Activated CD8-positive, alpha-beta memory T cell treated with anti-CD3 and anti-CD28 coated beads for 24 hours (primary cell): ENCODE measurements at places on chromosomes 5 and 9.
A peak's percentile ranks its signal among the peaks of the same experiment; 100 is the strongest.

DNA sequence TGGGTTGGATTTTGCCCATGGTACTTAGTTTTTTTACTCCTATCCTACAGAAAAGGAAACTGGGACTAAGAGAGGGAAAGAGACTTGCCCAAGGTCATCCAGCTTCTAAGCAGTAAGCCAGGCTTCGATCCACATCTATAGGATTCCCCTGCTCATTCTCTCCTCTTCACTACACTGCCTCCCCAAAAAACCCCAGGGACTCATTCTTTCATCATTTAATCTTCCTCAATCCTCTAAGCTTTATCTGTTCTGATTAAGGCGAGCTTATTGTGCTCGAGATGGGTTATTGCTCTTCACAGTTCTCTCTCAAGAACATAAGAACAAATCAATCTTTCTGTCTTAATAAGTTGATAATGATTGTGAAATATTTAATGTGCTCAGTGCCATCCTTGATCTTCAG, 511.1 kb upstream of the BRINP1 start:
- DNase-seq = no peak

DNA sequence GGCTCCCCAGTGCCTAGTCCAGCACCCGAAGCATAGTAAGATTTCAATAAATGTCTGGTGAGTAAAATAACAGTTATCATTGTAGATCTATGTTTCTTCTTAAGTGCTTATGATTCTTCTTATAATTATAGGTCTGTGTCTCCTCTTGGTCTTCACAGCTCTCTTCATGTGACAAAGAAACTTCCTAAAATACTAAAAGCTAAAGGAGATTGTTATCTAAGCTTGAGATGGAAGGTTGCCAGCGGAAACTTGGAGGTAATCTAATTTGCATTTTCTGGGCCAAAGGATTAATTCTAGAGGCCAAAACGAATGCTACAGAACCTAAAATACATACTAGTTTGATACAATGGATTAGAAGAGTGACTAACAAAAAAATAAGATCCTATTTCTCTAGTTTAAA, 13.6 kb upstream of the ARHGAP26 start:
- no peak for DNase-seq

- no peak for DNase-seq
These were observed 25.5 kb downstream of the TCF7 start for GRCh38 chr5:134139891-134140469.

GRCh38 chr9:126066131-126066530, 260.5 kb upstream of the MVB12B start:
- no peak for DNase-seq

DNA sequence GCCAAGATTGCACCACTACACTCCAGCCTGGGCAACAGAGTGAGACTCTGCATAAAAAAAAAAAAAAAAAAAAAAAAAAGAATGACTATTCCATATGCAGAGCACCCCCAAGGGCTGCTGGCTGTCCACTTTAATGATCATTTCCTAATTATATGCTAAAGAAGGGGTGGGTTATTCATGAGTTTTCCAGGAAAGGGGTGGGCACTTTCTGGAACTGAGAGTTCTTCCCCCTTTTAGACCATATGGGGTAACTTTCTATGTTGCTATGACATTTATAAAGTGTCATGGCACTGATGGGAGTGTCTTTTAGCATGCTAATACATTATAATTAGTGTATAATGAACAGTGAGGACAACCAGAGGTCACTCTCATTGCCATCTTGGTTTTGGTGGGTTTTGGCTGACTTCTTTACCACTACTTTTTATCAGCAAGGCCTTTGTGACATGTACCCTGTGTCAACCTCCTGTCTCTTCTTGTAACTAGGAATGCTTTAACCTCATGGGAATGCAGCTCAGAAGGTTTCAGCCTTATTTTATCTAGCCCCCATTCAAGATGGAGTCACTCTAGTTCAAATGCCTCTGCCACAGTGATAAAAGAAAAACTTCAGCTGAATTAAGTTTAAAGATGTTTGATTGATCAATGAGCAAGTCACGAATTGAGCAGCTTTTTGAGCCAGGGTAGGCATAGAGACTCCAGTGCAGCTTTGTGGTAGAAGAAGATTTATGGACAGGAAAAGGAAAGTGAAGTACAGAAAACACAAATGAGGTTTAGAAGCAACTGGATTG, 7.1 kb upstream of the NANS start:
- DNase-seq = no peak

DNA sequence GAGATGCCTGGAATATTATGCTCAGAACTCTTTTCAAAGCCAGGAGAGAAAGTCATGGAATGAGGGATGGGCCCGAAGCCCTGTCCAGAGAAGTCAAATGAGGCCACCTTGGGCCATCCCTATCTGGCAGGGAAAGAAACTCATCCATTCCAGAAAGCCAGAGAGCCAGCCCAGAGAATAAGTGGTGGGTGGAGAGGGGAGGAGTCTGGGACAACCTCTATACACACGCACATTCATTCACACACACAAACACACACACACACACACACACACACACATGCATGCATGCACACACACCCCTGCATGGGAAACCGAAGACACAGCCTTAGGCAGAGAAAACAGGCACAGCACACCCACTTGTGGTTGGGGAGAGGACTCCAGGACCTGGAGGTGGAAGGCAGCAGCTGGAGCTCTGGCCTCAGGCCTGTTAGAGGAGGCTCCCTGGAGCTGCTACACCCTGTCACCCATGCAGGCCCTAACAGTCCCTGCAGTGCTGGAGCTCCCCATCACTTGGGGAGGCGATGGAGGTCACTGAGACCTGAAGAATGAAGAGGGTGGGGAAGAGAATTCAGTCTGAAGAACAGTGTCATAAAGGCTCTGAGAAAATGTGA, 38.0 kb downstream of the TGFBI start:
- peak; percentile 37 for DNase-seq

DNA sequence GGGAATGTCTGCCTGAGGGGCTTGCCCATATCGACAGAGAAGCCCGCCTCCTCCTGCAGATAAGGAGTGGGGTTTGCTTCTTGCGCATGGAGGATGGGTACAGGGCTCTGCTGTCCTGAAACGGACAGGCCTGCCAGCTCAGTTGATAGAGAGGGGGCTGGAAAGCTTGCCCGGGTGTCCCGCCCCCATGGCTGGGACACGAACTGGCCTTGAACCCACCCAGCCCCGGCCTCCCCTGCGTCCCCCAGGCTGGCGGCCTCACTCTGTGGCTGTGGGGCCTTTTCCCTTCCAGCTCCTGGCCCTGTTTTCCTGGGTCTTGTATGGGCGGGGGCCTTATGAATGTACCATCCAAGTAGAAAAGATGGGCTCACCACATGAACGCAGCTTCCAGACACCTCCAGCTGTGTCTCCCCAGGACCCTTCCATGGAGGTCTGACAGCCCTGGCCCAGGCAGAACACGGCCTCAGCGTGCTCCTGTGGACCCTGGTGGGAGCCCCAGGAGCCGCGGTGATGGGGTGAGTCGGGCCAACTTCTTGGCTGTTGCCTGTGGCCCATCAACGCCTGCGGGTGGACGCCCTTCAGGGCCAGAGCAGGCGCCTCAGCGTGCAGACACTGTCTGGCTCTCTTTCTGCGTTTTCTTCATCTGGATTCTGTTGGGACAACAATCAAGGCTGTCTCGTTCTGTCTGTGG, 15.9 kb upstream of the SLC2A6 start:
- no peak for DNase-seq

- peak; percentile 96 for DNase-seq
These were observed at the start of gene CLTB for GRCh38 chr5:176415952-176416924. Gene CLTB (minus strand): TSS chr5:176416539. CDS start chr5:176416363, 176 bp downstream.

DNA sequence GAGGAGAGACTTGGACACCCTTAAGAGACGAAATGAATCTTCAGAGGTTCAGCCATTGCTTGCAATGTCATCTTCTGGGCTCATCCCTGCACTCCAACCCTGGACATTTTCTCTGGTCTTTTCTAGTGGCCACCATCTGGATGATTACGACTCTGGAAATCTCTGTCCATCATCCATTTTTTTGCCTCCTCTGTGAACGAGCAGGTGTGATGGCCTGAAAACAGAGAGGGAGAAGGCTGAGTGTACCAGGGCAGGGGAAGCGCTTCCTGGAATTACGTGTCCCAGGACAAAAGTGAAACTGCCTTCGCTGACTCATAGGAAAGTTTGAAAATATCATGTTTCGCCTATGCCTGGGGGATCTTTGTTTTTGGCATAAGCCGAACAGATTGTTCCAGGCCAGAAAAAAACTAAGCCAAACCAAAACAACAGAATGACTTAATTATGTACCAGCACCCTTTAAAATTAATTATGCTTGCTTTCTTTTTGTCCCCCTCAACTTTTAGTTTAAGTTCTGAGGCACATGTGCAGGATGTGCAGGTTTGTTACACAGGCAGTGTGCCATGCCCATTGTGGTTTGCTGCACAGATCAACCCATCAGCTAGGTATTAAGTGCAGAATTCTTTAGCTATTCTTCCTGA, 31.9 kb downstream of the ANKRD33B start:
- peak; percentile 61 for DNase-seq

DNA sequence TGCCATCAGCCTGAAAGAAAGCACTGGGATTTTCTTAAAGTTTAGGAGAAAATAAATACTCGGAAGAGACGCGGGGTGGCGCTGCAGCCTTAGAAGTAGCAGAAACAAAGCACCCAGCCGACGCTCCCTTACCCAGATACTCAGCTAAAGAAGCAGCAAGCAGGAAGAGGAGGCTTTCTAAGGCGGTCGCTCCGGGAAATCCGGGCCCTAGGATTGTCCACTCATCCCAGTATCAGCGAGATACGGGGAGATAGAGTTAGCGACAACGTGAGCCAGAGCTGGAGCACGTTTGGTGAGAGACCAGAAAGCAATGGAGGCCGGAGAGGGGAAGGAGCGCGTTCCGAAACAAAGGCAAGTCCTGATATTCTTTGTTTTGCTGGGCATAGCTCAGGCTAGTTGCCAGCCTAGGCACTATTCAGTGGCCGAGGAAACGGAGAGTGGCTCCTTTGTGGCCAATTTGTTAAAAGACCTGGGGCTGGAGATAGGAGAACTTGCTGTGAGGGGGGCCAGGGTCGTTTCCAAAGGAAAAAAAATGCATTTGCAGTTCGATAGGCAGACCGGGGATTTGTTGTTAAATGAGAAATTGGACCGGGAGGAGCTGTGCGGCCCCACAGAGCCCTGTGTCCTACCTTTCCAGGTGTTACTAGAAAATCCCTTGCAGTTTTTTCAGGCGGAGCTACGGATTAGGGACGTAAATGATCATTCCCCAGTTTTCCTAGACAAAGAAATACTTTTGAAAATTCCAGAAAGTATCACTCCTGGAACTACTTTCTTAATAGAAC, at the start of gene PCDHB2:
PCDHB2 (plus strand) TSS at position 135 of the 782 bp plus-strand sequence; CDS start at position 311, 176 bp downstream.
- no peak for DNase-seq

GRCh38 chr5:158054223-158055110, 195.5 kb upstream of the CLINT1 start:
- no peak for DNase-seq
